ENCODE measurements at places on chromosomes 6 and 20.

- DNase-seq = no peak
Observed at GRCh38 chr6:67358241-67358640, 1276.8 kb upstream of the ADGRB3 start.

DNA sequence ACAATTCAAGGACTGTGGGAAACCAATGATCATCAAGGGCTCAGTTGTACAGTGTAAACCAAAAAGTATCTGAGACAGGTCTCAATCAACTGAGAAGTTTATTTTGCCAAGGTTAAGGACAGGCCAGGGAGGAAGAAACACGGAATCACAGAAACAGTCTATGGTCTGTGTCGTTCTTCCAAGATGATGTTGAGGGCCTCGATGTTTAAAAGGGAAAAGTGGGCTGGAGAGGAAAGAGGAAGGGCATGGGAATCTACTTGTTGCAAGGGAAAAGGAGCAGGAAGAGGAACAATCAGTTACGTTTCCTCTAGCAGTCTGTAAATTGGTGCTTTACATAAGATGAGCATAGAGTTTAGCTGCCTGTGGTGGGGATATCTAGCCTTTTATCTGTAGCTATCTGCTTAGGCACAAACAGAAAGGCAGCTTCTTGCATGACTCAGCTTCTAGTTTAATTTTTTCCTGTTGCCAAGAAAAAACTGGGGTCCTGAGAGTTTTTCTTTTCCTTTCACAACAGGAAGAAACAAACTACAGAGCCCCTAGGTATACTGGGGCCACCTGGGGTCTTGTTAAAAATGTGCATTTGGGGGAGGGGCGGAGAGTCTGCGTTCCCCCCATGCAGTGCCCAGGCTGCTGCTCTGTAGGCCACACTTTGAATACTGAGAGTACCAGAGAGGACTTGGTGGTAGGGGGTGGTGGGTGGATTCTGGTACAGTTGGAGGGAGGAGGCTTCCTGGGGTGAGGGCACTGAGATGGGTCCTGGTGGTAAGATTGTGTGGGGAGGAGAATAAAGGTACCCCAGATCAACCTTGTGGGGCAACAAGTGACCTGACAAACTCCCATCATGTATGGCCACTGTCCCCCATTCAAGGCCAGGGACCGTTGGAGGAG is 35.3 kb upstream of the EZR start:
- DNase-seq = no peak

DNA sequence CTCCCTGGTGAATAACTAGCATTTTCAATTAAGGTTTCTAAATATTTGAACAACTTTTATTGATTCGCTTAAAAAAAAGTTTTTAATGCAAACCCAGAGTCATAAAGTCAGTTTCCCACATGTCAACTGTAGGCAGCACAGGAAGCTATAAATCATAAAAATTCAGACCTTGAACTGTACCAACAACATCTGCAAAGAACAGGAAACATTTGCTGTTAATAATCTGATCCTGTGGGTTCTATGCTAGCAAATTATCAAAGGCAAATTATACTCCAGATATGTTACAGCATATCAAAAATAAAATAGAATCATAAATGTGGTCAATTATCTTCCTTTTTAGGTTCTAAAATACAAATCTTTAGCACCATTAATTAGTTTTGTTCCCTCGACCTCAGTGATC is 16.6 kb upstream of the MAP7 start:
- no peak for DNase-seq

- no peak for DNase-seq
Observed at GRCh38 chr20:54111460-54111859, 41.1 kb upstream of the BCAS1 start.

DNA sequence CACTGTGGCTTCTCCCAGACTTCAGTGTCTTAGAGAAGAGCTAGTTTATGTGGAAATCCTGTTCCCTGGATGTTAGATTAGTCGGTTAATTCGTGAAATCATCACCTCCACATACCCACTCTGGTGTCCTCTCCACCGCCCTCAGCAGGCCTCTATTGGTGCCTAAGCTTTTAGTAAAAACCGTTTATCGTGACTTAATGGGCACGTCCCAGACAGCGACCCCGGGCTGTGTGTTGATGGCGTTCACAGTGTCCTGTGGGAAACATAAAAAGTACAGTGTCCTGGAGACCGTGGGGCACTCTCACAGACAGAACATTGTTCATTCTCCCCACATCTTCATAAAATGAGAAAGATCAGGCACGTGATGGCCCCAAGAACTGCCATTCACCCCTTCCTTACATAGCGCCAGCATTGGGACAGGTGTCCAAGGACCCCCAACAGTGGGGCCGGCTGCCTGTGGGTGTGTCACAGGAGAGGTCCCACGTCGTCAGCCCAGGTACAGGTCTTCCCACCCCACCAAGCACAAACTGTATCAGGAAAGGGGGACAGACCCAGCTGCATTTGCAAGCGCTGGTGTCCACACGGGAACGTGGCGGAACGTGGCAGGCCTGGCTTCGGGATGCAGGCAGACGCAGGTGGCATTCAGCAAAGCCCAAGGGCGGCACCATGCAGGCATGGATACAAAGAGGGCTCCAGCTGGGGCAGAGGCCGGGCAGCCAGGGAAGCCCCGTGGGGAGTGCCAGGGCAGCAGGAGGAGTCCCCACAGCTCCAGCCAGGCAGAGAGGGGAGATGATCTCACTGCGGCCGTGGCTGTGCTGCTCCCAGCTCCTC is 237.7 kb downstream of the DLL1 start:
- DNase-seq = no peak

DNA sequence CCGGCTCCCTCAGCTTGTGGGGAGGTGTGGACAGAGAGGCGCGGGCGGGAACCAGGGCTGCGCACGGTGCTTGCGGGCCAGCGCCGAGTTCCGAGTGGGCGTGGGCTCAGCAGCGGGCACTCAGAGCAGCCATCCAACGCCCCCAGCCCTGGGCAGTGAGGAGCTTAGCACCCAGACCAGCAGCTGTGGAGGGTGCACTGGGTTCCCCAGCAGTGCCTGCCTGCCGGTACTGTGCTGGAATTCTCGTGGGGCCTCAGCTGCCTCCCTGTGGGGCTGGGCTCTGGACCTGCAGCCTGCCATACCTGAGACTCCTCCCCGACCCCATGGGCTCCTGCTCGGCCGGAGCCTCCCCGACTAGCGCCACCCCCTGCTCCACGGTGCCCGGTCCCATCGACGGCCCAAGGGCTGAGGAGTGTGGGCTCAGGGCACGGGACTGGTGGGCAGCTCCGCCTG is 92.7 kb downstream of the MANEA start:
- no peak for DNase-seq

- no peak for DNase-seq
Observed at GRCh38 chr20:24981282-24981681, 11.3 kb downstream of the APMAP start.

DNA sequence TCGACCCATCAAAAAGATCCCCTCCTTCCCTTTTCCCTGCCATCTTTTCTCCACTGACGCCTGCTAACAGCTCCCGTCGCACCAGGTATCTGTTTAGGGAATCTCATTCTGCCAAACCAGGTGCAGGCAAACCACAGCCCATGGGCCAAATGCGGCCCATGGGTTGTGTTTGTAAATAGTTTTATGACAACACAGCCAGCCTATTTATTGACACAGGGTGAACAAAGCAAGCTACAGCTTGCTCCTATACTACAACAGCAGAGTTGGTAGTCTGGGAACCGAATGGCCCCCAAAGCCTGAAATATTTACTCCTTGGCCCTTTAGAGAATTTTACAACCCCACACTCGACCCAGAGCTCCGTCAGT is 16.4 kb downstream of the NFATC2 start:
- no peak for DNase-seq

GRCh38 chr6:148736774-148737412 is 9.9 kb upstream of the UST start:
- DNase-seq = no peak

DNA sequence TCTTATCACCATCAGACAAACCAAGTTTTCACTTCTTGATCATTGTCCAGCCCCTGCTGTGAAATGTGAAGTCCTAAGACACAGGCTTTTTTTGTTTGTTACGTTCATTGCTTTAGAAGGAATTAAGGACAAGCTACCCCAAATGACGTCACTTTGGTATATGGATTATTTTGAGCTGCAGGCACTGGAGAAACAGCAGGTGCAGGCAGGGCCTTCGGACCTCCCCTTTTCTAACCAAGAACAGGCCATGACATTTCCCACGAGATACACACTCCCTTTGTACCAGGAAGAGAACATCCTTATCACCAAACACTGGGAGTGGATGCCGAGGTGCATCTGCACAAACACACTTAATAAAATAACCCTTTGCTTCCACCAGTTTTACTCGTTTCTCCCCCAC is 418.0 kb upstream of the SULF2 start:
- no peak for DNase-seq
